ENCODE measurements at places on chromosomes 2 and 18. TPM values are rescaled to one million over a fixed set of nuclear protein-coding genes. Genes with fewer than 3 reads are reported as not detected.

Gene DPP4
- total RNA-seq: 3.0 TPM

Gene AKAIN1
- total RNA-seq: not detected

Gene FZD7
- 0.29 TPM for total RNA-seq

Gene ITM2C
- 8.4 TPM for total RNA-seq

Gene ITPRIPL1
- 4.6 TPM for total RNA-seq

Gene COL3A1
- total RNA-seq: 1.3 TPM

Gene ACTG2
- not detected for total RNA-seq

Gene CGREF1
- 4.0 TPM for total RNA-seq

Gene HSPD1
- total RNA-seq: 307 TPM

Gene MFSD2B
- total RNA-seq: 0.82 TPM

Gene CAPN14
- 0.23 TPM for total RNA-seq
